KG1 (cell line): ENCODE measurements at places on chromosomes 5 and 9.

GRCh38 chr5:109826426-109826825, 136.7 kb downstream of the MAN2A1 start:
- no peak for DNase-seq

- no peak for DNase-seq
Measured at GRCh38 chr9:20597862-20598261, 24.4 kb downstream of the MLLT3 start.

- DNase-seq = no peak
Measured at GRCh38 chr9:95029288-95029687, 288.2 kb downstream of the FANCC start.

GRCh38 chr5:147520450-147520849, 10.6 kb upstream of the DPYSL3 start:
- no peak for DNase-seq

DNA sequence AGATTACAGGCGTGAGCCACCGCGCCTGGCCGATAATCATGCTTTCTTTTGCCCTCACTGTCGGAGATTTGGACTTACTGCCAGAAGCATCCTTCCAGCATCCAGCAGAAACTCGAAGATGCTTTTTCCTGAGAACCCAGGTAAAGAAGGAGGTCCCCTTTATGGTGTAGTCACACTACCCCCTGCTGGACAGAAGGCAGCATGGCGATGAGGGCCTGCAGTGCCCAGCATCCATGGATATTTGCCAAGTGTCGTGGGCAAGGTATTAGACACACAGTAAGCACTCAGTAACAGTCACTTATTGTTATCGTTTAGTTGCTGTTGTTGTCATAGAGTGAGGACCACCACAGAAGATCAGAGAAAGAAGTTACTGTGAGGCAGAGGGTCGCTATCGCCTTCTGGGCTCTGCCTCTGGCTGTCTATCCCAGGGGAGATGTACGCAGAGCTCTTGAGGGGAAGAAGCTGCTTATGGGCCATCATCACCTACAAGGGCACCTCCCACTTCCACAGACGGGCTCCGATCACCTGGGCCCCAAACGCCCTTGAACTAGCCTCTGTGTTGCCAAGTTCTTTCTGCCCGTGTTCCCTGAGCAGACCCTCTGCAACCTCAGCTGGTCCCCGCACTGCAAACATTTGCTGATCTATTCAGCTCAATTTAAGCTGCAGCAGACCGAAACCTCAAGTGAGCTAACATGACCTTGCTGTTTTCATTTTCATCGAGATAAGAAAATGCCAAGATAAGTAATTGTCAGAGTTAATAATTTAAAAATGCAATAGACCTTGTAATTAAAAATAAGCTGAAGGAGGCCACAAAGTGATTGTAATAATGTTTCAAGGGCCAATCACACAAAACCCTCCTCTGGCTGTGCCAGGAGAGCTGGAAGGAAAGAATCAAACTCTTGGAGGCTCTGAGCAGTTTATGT, 23.9 kb downstream of the C5orf15 start:
- no peak for DNase-seq

- no peak for DNase-seq
Measured at GRCh38 chr5:96901384-96901783, 25.1 kb downstream of the ERAP2 start.

GRCh38 chr5:119288379-119289033, 67.3 kb upstream of the TNFAIP8 start:
- DNase-seq = no peak

- no peak for DNase-seq
Measured at GRCh38 chr9:107007402-107007801, 144.4 kb downstream of the ZNF462 start.
